A549 (cell line): ENCODE measurements at places on chromosomes 11 and 22. TPM values are rescaled to one million over a fixed set of nuclear protein-coding genes. Genes with fewer than 3 reads are reported as not detected.

DNA sequence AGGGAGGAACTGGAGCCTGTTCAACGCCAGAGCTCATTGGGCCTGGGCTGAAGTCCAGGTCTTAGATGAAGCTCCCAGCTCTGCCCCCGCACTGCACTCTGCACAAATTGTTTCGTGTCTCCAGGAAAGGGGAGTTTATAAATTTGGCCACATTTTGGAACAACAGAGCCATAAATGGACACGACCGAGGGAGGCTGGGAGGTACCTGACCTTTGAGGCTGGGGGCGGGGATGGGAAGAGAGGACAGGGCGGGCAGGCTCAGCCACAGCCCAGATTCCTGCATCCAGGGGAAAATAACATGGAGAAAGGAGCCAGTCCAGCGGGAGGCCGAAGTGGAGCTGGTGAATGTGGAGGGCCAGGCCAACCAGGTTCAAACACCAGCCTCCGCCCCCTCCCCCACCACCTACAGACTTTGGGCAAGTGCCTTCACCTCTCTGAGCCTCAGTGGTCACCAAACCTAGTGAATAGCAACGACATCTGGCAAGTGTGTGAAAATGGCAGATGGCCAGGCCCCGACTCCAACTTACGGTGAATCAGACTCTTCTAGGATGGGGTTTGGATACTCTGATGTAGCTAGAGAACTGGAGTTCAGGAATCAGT is 36.8 kb upstream of the SMTN start:
- no peak for DNase-seq

- DNase-seq = peak; percentile 73
Observed at GRCh38 chr22:23893945-23894709, at the start of gene MIF. MIF (plus strand) TSS chr22:23894383; CDS start chr22:23894475, 92 bp downstream.

DNA sequence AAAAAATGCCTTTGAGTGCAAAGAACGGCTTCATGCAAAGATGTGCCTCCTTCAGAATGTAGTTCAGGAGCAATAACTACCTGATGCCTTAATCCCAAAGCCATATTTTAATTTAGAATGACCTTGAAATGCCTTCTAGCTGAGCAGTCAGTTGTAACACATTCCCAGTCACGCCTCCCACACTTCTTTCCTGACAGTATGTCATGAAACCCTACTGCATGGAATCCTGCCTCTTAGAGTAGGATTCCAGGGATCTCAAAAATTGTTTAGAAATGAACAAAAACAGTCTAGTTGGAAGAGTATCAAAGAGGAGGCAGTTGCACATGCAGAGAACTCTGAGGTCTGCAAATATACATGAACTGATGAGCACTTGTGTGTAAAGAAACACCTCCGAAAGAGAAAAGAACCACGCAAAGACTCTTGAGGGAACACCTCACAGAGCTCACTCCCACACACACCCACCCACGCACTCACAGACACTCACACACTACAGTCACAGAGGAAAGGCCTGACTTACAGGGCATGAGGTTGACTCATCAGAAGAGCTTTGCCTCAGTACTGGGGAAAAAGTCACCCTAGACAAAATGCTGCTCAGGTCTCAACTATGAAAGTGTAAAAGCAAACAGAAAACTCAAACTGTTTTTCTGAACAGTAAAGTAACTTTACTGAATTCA is 77.4 kb downstream of the GGTLC2 start:
- no peak for DNase-seq

GRCh38 chr22:40196628-40197360 is 19.1 kb downstream of the TNRC6B start:
- DNase-seq = no peak

GRCh38 chr22:44194569-44194968 is 13.8 kb downstream of the PARVG start:
- DNase-seq = no peak

- no peak for DNase-seq
Observed at GRCh38 chr11:12240677-12241076, 130.3 kb downstream of the MICAL2 start.

GRCh38 chr11:110374921-110375320 is 54.8 kb upstream of the FDX1 start:
- DNase-seq = no peak

DNA sequence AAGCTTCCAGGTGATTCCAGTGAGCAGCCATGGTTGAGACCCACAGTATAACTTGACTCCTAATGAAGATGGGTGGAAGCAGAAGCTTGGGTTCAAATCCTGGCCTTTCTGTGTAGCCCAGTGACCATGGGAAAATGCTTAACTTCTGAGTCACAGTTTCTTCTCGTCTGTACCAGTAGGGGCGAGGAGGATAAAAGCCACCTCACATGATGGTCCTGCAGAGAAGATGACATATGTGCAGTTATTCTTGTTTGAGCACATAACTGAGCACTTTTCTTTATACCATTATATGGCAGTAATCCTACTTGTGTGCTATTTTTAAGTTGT is 4.9 kb downstream of the TMEM109 start:
- DNase-seq = no peak

GRCh38 chr11:43967661-43968060 is 25.2 kb downstream of the C11orf96 start:
- DNase-seq = no peak

- no peak for DNase-seq
Observed at GRCh38 chr11:95647355-95647754, 142.2 kb downstream of the FAM76B start.

DNA sequence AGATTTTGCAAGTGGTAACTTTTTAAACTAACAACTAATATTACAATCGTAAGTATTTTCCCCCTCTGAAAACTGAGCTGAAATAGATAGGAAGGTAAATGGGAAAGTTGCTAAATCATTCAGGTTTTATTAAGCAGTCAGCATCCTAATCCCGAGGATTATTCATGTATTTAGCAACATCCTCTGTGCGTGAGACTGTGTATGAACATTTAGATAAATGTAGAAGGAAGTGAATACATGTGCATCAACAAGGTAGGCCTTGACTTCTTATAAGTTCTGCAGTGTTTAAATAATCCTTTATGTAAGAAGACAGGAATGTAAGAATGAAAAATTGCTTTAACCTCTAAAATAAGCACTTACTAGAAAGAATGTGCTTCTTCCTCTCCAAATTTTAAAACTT is 745.9 kb upstream of the TENM4 start:
- no peak for DNase-seq

- no peak for DNase-seq
Observed at GRCh38 chr11:45859661-45860140, 12.4 kb downstream of the CRY2 start.

DNA sequence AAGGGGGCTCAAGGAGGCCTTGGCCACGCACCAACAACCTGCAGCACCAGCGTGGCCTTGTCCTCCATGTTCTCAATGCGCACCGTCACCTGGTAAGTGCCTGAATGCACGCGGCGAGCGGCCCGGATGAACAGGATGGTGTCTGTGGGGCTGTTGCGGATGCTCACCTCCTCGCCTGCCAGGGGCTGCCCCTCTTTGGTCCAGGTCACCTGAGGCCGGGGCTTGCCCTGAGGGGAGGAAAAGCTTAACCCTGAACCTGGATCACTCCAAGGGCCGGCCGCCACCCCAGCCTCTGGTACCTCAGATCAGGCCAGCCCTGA is 19.0 kb downstream of the MYBPC3 start:
- no peak for DNase-seq

- no peak for DNase-seq
Observed at GRCh38 chr22:44272401-44272771, 40.4 kb downstream of the SHISAL1 start.

DNA sequence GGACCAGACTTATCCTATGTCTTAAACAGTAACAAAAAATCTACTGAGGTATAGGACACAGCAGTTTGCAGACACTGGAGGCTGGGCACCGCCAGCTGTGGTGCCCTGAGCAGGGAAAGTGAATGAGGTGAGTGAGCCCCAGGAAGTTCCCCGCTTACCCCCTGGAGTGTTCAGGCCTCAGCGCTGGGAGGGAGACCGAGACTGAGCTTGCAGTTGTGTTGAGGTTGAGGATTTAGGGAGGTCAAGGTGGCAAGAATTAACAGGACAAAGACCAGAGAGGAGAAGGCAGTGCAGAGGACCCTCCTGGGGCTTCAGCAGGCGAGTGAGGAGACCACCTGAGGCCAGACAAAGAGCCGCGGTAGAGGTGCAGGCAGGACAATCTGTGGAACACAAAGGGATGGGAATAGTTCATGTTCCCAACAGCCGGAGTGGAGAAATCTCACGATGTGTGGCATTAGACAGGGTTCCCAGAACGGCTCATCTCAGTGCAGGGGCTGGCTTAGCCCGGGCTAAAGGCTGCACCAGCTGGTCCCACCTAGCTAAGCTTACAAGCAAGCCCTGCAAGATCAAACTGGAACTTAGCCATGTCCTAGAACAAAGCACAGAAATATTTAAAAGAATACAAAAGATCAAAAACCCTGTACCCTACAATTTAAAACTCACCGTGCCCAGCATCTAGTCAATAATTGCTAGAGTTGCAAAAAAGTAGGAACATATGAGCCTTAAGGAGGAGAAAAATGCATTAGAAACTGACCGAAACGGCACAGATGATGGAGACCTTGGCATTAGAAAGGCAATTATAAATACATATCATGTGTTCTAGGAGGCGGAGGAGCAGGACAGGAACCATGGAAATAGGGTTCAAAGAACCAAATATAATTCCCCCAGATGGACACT is 47.4 kb upstream of the PITPNB start:
- DNase-seq = no peak

GRCh38 chr11:124678416-124678815 is 4.7 kb downstream of the SPA17 start:
- DNase-seq = no peak

GRCh38 chr11:128814856-128815705 is 52.0 kb downstream of the KCNJ1 start:
- DNase-seq = no peak

DNA sequence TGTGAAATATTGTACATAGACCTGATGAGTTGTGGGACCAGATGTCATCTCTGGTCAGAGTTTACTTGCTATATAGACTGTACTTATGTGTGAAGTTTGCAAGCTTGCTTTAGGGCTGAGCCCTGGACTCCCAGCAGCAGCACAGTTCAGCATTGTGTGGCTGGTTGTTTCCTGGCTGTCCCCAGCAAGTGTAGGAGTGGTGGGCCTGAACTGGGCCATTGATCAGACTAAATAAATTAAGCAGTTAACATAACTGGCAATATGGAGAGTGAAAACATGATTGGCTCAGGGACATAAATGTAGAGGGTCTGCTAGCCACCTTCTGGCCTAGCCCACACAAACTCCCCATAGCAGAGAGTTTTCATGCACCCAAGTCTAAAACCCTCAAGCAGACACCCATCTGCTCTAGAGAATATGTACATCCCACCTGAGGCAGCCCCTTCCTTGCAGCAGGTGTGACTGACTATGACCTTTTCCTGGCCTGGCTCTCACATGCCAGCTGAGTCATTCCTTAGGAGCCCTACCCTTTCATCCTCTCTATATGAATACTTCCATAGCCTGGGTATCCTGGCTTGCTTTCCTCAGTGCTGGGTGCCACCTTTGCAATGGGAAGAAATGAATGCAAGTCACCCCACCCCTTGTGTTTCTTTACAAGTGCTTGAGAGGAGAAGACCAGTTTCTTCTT is 12.3 kb downstream of the PIK3IP1 start:
- DNase-seq = no peak

GRCh38 chr11:58573451-58574104 is 2.1 kb downstream of the LPXN start:
- peak; percentile 54 for DNase-seq

DNA sequence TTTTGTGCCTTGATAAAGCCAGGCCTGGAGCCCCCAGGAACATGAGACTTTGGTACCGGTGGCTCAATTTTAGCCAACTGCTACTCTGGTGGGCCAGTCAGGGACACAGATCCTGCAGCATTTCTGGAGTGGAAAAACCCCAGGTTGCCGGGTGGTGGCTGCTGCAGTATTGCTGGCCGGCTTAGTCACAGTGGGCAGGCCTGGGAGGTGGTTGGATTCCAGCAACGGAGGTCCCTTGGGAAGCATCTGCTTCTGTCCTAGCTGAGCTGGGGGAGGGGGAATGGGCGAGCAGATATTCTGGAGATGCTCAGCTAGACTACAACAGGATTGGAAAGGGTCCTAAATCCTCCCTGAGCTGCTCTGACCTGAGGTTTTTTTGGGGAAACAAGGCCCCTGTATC is 31.6 kb upstream of the ACCSL start:
- peak; percentile 32 for DNase-seq

DNA sequence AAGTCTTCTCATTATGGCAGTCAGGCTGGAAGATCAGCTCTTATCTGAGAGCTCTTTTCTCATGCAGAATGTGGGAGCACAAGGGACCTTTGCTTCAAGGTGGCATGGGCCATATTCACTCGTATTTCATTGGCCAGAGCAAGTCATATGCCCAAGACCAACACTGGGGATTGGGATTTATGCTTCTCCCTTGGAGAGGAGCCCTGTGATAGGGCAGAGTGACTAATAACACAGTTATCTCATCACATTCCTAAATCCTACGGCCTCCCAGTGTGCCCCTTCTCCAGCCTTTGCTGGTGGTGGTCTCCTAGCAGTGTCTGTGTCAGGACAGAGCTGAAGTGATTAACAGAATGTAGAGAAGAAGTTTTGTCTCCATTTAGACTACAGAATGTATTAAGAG is 48.6 kb downstream of the SYT9 start:
- DNase-seq = no peak

DNA sequence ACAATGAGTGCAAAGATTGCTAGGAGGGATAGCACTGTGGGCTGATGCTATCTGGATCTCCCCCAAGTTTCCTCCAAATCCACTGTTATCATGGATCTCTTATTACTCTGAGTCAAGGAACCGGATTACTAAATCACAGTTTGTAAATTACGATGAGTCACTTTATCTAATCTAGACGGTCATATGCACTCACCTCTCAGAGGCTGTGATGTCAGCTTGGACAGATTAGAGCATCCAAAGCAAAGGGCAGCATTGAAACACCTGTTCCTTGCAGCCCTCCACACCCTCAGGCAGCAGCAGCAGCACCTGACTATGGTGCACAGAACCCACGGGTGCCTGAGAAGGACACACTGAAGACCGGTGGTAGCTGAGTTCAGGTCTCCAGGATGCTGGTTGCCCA is 14.0 kb upstream of the POU2AF1 start:
- DNase-seq = no peak

DNA sequence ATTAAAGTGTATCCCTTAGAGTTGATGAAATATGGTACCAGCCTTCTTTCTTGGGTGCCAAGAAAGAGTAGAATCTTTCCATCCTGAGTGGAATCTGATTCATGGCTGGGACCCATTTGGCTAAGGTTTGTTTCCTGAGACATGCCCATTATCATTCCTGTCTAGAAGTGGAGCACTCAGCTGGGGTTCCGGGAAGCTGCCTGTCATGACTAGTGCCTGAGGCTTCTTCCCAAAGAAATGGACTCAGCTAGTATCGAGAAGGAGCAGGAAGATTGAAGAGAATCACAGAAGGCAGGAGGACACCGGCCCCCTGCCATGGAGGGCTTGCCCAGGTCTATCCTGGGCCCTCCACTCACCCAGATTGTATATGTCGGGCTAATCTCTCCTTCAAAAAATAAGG is 57.6 kb downstream of the KREMEN1 start:
- no peak for DNase-seq

HOATZ gene
- not detected in 3 replicates for polyA plus RNA-seq

MS4A3 gene
- polyA plus RNA-seq = not detected in 3 replicates

LRRC75B gene
- 5.5 to 8.3 TPM (median 7.1 TPM) in 3 replicates for polyA plus RNA-seq

FGF3 gene
- polyA plus RNA-seq = not detected in 3 replicates

HBE1 gene
- 0.10 TPM in 1 of 3 replicates, not detected in the others for polyA plus RNA-seq
